ENCODE measurements at places on chromosomes 12 and 14.
A peak's percentile ranks its signal among the peaks of the same experiment; 100 is the strongest.

DNA sequence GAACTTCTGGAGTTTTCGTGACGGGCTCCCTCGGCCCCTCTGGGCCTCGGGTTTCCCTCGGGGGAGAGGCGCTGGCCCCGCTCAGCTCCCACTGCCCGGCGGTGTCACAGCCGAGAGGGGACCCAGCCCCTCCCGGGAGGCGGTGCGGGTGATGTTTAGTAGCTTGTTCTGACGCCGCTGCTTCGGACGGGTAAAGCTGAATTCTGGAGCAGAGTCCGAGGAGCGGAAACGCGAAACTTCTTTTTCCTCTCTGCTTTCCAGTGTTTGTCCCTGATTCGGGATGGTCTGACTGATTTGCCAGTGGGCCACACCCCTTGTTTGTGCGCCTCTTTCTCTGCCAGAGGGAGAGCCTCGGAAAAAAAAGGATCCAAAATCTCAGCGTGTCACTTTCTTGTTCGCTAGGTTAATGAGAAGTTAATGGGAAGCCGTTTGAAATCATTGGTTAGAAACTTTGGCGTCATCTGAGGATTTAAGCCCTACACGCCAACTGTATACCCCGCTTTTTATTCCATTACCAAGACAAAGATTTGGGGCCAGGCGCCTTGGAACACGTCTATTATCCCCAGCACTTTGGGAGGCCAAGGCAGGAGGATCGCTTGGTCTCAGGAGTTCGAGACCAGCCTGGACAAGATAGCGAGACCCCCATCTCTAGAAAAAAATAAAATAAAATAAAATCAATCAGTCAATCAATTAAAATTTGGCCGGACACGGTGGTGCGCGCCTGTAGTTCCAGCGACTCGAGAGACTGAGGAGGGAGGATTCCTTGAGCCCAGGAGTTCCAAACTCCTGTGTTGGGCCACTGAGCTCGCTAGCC lies 756 bp downstream of the TULP3 start:
- peak; percentile 64 for DNase-seq

DNA sequence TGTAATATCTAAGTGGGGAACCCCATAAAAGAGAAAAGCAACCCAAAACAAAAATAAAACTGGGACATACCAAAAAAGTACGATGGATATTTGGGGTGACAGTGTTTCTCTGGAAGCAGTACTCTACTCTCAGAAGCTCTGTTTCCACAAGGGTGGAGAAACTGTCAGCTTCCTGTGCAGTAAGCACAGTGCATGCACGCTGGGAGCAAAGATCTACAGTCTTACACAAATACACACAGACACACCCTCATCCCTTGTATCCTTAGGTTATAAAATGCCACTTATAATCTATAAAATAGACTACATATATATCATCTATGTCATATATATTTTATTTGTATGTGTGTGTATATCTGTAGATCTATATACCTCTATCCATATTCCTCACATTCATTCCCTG lies 225.8 kb upstream of the SOX5 start:
- no peak for DNase-seq

- DNase-seq, result no peak
Measured at GRCh38 chr12:25301798-25302197, 51.1 kb upstream of the KRAS start.

DNA sequence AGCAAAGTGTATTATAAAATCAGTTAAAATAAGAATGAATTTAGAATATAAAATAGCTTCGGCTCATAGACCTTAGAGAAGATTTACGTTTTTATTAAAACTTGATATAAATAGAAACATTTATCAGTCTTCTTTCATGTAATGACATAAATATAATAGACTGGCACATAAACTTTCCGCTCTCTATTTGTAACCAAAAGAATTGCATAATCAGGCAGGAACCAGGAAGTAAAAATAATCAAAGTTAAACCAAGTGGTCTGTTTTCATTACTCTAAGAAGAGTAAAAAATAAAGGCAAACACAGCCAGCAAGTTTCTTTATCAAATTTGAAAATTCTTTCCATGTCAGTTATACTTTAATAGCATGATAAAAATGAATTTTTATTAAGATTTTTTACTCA lies 46.3 kb upstream of the ATP2A2 start:
- no peak for DNase-seq

DNA sequence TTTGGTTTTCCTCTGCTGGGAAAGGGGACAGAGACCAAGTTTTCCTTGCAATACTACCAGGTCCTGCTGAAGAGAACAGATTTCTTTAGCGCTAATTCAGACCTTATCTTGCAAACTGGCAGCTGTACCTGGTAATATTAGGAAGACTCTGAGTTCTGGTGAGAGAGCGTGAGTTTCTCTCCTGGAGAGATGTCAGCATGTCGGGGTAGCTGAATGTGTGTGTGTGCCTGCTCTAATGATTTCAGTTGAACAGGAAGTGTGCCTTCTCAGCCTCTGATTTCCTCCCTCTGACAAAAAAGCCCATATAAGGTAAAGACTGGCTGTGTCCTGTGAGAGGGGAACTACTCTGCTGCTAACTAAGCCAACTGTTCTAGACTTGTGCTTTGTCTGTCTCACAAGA lies 10.3 kb upstream of the ERP27 start:
- peak; percentile 96 for DNase-seq

GRCh38 chr12:1809591-1810190 lies 10.7 kb upstream of the LRTM2 start:
- DNase-seq, result no peak

- no peak for DNase-seq
Measured at GRCh38 chr14:68238976-68239375, 419.4 kb downstream of the RAD51B start.

DNA sequence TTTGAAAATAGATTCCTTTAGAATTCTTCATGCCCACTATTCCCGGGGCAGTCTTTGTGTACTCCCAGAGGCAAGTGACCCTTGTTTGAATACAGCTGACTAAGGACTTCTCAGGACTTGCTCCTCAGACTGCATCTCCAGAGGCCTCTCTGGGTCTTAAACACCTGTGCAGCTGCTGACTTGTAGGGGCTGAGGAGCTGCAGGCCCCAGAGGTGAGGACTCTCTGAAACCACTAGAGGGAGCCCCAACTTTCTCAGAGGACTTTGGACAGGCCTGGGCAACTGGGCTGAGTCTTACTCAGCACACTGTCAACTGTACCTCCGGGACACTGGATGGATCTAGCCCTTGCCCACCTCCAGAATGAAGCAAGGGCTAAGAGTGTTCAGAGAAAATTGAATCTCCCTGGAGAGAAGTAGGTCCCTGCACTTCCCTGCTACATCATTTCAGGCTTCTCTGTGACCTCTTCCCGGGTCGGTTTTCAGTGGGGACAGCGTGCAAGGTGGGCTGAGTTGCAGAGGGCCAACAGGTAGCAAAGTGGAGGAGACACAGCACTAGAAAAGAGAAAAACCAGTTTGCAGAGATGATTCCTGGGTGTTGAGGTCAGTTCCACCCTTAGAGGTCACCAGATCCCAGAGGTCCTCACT lies 164.6 kb downstream of the TMEM117 start:
- DNase-seq, result peak; percentile 62

GRCh38 chr14:35535483-35536112 lies 1.6 kb downstream of the INSM2 start:
- DNase-seq, result no peak

DNA sequence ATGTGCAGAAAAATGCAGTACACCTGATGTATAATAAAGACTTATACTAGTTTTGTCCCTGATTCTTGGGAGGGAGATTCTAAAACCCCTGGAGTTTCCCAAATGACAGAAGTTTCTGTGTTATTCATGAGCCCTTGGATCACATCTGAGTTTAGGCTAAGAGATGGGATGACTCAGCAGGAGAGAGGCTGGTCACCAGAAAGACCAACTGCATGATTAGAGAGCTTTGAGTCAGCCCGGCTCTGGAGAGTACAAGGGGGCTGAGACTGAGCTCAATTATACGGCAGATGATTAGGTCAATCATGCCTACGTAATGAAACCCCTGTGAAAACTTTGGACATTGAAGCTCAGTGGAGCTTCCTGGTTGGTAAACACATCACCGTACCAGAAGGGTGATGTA lies 174.2 kb downstream of the SSPN start:
- peak; percentile 91 for DNase-seq

DNA sequence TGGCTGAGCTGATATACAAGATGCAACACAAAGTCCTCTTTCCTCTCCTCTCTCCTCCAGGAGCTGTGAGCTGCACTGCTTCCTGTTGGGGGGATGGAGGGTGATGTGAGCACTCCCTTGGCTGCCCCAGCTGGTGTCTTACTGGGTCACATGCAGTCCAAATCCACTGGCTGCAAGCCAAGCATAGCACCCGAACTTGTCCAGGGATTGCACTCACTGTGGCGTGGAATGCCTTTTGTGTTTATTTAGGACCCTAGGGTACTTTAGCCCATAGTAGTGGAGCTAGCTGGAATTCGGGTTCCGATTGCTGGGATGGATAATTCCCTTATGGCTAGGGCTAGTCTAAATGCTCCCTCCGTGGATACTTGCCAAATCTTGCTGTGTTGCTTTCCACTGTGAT lies 424.9 kb upstream of the SYT1 start:
- DNase-seq, result no peak

- peak; percentile 36 for DNase-seq
Measured at GRCh38 chr12:5614256-5614655, 182.3 kb downstream of the NTF3 start.

GRCh38 chr14:73283608-73284379 lies 46.5 kb downstream of the PAPLN start:
- DNase-seq, result peak; percentile 83

DNA sequence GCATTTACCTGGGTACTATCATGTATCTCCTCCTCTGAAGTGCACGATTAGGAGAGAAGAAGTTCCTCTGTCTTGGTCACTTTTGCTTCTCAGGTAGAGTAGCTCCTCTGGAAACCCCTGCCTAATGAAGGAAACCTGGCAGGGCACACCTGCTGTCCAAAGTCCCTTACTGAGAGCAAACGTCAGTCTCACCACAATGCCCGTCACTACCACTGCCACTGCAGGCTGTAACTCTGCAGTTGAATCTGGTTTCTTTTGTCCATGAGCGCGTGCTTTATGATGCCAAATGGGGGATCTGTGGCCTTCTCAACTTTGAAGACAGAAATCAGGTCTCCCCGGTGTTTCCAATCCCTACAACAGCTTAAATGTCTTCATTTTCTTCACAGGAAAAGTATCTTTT lies 1068.6 kb downstream of the BCL11B start:
- no peak for DNase-seq

DNA sequence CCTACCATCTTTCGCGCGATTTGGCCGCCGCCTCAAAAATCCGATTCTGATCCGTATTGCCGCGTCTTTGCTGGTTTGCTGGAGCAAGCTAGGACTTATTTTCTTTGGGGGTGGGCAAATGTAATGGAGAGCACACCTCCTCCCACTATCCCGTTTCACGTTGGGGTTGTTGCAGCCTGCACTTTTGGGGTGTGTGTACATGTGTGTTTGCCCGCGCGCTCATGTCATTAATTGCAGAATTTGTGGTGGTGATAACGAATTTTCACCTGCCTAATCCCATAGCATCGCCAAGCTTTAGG lies 657 bp downstream of the METAP2 start:
- DNase-seq, result peak; percentile 14

- DNase-seq, result no peak
Measured at GRCh38 chr14:42307239-42307825, 700.7 kb downstream of the LRFN5 start.

GRCh38 chr12:92573104-92573503 lies 129.7 kb upstream of the PLEKHG7 start:
- DNase-seq, result peak; percentile 65

DNA sequence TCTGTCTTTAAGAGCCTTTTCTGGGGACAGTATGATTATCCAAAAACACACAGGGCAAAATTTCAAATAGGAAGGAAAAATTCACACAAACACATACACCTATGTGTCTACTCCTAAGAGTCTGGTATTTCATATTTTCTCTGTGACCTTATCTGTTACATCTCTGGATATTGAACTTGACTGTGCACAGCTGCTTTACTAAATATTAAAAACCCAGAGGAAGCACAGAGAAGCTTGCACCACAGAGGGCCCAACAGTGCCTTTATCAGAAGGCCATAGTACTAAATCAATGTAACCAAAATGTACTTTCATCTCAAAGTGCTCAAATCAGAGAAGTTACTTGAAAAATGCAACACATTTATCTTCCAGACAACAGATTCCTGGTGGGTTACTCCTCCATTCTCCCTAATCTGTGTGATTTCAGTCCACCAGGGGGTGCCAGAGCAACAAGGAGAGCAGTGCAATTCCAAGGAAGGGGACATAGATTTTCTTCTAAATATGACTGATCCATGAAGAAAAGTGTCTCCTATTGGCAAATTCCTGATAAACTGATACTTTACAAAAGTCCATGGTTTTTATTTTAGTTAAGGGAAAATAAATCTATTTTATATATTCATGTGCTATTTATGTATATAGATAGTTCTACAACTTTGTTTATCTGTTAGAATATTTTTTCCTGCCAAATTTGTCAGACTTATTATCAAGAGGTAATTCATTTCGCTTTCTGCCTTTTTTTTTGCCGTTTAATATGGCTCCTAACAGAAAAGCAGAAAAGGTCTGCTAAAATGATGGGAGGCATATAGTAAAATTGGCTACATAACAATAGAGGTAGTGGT lies 617.6 kb downstream of the LRFN5 start:
- DNase-seq, result peak; percentile 66

GRCh38 chr12:92356425-92356824 lies 210.8 kb upstream of the BTG1 start:
- DNase-seq, result no peak

DNA sequence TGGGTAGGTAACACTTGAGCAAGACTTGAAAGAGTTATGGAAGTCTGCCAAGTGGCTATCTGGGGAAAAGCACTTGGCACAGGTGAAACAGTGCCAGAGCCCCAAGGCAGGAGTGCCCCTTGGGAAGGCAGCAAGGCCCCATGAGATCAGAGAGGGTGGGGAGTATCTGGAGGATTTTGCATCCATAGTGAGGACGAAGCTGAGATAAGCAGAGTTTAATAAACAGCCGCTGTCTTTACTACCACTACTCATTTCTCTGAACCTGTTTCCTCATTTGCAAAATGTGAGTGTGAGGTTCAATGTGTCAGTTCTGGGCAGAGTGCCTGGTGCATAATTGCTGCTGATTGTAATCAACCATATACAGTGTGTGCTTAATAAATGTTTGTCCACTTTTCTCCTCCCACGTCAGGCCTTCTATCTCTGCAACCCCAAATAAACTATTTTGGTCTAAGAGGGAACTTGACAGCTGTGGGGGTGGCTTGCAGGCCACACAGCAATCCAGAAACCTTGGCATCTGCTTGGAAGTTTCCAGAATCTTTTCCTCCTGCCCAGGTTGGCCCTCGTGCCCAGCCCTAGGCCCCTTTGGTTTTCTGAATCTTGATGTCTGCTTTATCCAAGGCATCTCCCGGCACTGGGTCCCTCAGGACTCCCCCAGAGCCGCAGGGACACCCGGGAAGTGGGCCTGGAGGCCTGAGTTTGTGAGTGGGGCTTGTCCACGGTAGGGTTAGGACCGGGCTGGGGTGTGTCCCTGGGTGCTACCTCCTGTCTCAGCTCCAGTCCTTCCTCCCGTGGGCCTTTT lies 4.5 kb downstream of the ABCB9 start:
- peak; percentile 25 for DNase-seq

DNA sequence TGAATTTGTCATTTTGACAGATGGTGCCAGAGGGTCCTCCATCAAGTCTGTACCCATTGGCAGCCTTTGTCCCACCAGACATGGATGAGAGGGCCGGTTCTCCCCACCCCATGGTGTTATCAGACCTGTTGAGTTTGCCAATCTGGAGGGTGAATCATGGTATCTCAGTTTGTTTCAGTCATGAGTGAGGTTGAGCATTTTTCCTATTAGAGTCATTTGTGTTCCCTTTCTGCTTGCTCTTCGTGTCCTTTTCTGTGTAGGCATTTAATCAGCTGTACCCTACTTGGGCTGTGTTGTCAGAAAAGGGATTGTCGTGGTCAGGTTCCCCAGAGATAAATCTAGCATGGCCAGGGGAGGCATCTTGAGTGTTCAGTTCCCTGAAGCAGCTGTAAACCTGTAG lies 30.5 kb downstream of the SLC24A4 start:
- DNase-seq, result no peak

All from kidney tubule cell (primary cell).